Fibroblast of the aortic adventitia (primary cell): ENCODE measurements at places on chromosomes 7 and 10.

GRCh38 chr10:132036153-132036886 is 29.4 kb upstream of the JAKMIP3 start:
- no peak for DNase-seq

DNA sequence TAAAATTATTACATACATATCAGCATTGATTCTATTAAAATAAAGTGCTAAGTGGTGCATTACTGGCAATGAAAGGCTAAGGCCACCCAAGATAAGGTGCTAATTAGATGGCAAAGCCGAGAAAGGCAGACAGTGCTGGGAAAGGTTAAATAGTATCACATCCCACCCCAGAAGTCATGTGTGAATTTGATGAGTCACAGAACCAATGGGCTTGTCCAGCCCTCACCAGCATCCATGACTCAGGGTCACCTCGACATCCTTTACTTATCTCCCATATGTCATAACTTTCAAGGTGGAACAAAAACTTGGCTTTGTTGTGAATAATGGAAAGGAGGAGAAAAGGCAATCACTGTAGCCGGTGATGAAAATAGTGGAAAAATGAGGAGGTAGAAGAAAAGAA is 459.1 kb downstream of the PLXNA4 start:
- peak; percentile 54 for DNase-seq

DNA sequence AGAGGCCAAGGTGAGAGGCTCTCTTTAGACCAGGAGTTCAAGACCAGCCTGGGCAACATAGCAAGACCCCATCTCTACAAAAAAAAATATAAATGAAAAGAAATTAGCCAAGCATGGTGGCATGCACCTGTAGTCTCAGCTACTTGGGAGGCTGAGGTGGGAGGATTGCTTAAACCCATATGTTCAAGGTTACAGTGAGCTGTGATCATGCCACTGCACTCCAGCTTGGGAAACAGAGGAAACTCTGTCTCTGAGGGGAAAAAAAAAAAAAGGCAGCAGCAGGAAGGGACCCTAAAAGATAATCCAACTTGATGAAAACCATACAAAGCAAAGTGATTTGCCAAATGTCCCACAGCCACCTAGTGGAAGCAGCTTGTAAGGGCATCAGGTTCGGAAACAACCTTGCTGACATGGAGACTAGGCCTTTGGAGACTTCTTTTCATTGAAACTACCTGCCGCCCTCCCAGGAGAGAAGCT is 15.6 kb upstream of the PBLD start:
- DNase-seq = peak; percentile 60

DNA sequence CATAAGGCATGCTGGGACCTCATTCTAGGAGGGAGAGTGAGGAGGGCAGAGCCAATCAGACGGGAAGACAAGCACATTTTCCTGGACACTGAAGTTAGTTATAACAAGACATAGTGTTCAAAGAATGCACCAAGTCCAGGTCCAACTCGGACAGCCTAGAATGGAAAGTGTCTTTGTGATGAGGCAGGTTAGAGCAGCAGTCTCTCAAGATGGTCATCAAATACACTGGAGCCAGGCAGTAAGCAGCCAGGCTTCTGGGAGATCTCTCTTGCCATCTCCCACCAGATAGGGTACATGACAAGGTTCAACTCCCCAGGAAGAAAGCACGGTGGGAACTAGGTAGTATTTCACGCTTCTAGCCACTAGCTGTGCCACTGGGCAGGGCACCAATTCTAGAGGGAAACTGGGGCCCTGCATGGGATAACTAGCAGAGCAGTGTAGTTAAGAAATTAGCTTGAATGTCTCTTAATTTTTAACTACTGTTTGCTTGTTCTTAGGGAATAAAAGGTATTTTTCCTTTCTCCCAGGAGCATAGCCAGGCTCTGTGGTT is 7.6 kb upstream of the GPAM start:
- DNase-seq = no peak

GRCh38 chr7:85770332-85770731 is 583.5 kb upstream of the SEMA3D start:
- peak; percentile 13 for DNase-seq

DNA sequence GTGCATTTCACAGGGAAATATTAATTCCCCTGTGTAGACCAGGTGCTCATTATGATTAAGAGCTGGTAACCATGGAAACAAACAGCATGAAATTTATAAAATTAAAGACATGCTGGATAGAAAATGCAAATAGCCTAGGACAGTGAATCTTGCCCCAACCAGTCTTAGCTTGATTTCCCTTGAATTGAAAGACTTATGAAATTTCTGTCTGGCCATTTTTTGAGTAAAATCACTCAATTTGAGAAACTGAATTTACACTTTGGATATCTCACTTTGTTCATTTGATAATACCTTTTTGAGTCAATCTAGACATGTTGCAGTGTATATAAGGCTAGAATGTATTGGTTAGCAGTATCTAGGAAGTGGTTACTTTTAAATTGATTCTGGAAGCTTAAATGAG is 4.4 kb upstream of the SMIM30 start:
- no peak for DNase-seq

GRCh38 chr10:33556620-33557019 is 222.2 kb upstream of the NRP1 start:
- no peak for DNase-seq

- DNase-seq = no peak
Measured at GRCh38 chr10:11192304-11193000, 174.8 kb downstream of the CELF2 start.

- DNase-seq = no peak
Measured at GRCh38 chr10:71245420-71246325, 33.3 kb downstream of the UNC5B start.

DNA sequence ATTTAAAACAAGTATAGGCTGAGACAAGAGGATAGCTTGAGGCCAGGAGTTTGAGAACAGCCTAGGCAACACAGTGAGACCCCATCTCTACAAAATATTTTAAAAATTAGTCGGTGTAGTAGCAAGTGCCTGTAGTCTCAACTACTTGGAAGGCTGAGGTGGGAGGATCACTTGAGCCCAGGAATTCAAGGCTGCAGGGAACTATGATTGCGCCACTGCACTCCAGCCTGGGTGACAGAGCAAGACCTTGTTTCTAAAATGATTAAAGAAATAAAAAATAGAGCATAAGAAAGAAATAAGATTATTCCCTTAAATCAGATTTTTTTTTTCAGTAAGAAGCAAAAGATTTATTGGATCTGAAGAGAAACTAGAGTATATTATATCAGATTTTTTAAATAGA is 11.7 kb downstream of the LRRC20 start:
- DNase-seq = no peak

- no peak for DNase-seq
Measured at GRCh38 chr10:116112232-116113231, 160.5 kb downstream of the GFRA1 start.

GRCh38 chr10:28788762-28789161 is 111.4 kb downstream of the BAMBI start:
- no peak for DNase-seq

DNA sequence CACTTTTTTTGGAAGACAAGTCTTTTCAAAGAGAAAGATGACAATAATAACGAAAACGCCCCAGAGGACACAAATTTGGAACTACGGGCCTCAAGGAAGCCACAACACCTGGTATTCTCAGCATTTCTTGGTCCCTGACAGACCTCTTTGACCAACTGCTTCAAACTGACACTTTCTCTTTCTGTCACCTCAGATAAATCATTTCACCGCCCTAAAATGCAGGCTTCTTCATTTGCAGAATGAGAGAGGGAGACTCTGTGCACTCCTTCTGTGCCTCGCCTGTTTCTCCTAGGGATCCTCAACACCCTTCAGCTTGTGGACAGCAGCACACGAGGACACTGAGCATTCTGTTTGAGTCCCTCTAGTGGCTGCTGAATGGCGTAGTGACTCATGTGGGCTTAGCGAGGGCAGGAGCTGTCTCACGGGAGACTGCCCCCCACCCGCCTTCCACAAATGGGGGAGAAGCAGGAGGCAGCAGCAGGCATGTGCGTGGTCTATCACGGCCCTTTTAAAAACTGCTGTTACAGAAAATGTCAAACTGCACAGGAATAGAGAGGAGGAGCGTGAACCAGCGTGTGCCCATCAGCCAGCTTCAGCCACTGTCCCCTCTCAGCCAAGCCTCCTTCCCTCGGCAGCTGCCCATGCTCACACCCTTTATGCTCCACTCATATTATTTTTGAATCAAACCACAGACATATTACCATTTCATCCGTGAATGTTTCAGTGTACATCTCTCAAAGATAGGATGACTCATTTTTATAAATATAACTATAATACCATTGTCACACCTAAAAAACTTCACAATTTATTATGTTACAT is 41.4 kb downstream of the GSDME start:
- no peak for DNase-seq

- no peak for DNase-seq
Measured at GRCh38 chr7:138663725-138664710, 37.1 kb downstream of the SVOPL start.

DNA sequence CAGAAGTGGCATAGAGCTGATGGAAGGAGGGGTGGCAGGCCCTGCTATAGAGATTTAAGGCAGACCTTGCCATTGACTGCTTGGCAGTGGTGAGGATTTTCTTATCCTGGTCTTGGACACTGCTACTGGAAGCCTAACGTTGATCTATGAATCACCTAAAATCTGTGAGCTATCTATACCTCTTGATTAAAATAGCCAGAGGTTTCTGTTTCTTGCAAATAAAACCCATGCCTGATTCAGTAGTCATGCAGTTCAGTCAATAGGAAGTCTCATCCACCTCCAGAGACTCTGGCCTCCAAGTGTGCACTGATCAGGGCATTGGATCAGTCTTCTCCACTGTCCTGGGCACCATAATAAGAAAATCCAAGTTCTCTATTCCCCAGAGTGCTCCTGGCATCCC is 286.5 kb downstream of the PTEN start:
- DNase-seq = peak; percentile 68

DNA sequence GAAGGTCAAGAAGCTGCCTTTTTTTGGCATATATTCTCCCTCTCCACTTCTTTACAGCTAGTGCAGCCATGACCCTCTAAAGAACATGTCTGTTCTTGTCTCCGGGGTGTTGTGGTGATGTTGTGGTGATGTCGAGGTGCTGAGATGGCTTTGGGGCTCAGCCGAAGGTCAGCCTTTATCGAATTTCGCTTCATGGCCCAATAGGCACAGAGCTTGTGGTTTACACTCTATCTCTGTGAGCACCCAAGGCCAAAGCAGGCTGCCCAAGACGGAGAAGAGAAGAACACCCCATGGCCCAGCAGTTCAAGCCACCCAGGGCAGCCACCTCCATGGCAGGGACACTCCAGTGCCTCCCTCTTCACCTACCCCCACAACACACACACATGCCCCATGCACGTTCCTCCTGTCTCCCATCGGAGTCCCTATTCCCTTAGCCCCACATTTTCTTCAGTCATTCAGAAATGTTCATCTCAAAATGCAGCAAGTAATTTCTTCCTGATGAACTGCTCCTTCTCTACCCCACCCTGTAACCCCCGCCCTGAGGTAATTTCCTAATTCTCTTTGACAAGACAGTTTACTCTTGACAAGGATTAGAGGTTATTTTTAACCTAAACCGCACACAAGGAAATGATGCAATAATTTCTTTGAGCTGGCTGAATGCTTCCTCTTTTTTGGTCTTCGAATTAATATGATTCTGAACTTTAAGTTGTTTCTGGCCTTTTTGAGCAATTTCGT is 18.6 kb upstream of the ADRB1 start:
- DNase-seq = peak; percentile 21

- DNase-seq = peak; percentile 84
Measured at GRCh38 chr7:75994388-75995051, at the start of gene TMEM120A. Gene TMEM120A (minus strand): TSS chr7:75994595. CDS start chr7:75994570, 25 bp downstream.

GRCh38 chr7:19376538-19376937 is 231.3 kb upstream of the FERD3L start:
- DNase-seq = peak; percentile 54

GRCh38 chr7:87810130-87810529 is 66.0 kb downstream of the SLC25A40 start:
- no peak for DNase-seq

DNA sequence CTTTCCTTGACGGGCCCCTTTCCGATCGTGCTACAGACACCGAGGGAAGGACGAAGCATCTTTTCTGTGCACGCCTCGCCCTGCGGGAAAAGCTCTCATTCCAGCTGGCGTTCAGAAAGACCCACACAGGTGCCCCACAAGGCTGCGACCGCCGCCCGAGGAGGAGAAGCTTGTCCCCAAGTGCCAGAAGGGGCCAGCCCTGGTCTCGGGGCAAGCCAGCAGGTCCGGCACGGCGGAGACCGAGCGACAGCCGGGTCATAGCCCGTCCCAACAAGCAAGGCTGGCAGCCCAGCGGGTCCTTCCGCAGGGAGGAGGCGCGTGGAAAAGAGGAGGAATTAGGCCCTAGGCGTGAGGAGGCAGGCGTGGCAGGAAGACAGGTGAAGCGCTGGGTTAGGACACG is 62.7 kb downstream of the TNRC18 start:
- no peak for DNase-seq

DNA sequence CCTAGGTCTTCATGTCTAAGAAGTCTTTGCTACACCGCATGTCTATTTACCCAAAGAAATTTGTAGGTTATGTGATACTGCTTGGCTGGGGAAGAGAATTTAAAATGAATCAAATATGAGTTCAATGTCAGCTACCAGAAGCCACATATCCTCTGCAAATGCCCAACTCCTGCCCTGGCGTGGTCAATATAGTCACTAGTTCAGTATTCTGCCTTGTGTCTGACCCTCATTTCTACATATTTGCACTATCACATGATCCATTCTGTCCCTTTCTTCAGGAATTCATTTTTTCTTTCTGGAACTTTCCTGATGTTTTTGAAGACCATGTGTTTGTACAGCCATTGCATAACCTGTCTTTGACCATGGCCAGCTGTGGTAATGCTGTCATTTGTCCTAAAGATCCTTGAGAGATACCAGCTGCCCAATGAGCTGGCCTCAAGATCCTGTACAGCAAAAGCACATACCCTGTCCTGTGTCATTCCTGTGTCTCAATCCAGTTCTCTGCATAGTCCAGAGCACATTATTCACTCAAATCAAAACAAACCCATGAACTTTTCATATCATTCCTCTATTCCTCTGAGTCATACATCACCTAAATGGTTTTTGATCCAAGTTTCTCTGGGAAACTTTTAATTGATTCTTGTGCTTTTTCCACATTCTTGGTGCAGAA is 524.5 kb downstream of the PARD3 start:
- DNase-seq = peak; percentile 94

DNA sequence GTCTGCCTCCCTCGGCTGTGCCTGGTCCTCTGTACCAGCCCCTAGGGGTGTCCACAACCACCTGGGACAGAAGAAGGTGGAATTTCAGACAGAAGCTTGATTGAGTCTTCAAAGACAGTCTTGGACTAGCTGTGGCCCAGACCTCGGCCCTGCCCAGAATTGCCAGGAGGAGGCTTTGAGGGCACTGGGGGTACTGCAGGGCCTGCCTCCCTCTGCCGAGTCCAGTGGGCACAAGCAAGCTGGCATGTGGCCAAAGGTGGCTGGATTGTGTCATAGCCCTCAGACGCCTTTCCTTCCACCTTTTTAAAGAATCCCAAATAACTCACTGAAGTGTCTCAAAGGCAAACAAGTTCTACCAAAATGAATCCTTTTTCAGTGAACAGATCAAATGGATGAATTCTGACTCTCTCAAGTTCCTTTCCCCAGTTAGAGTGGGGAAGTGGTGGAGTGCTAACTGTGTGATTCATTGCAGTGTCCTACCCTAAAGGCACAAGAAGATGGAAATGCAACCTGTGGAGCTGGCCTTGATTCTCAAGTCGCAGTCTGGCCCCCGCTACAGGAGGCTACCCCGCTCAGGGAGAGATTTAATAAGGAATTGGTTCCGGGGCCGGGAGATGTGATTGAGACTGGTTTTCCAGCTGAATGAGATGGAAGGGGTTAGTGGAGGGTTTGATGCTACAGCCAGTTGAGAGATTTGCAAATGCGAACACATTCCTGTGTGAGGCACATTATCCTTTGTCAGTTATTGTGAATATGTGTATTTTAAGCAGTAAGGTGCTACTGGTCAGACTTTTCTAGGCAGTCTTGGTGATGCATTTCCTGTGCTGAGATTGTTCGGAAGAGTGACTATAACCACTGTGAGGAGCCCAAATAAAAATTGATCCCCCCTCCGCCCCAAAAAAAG is 28.8 kb upstream of the SLC26A4 start:
- no peak for DNase-seq
